ENCODE measurements at places on chromosomes 7 and 10.

GRCh38 chr10:28569506-28570159, 36.7 kb downstream of the WAC start:
- no peak for DNase-seq

GRCh38 chr10:61016007-61016406, 72.0 kb upstream of the RHOBTB1 start:
- no peak for DNase-seq

DNA sequence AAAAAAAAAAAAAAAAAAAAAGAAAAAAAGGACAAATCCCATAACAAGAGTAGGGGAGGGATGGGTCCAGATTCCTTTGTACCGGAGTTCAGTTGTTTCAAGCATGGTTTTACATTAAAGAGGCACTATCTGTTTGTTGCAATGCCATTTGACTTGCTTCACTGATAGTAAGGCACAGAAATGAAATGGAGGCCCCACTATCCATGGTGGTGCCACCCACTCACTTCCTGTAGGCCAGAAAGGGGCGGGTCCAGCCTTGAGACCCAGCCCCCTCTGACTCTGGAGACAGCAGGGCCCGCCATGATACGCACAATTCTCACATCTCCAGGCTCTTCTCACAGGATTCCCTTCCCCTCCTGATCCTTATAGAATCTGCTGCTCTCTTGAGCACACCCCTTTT, 100.0 kb downstream of the CLEC2L start:
- no peak for DNase-seq

DNA sequence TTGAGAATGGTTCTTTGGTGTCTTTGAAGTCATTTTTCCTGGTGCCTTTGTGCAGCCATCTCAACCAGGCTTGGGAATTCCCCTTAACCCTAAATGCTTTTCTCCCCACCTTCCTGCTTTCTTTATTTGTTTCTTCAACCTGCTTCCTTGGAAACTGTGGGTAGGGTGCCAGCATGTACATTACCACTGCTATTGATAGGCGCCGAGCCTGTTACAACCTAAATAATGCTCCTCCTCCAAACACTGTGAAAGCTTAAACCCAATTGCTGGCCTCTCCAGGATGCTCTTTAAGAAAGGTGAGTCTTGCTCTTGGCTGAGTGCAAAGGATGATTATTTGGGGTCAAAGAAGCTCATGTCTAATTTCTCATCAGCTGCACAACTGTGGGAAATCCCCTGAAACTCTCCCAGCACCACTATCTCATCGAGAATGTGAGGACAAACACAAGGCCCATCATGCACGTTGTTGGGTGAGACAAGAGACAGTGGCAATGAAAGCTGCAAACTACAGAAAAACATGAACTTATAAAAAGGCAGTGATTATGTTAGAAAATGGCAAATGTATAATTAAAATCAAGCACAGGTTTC, 285.5 kb upstream of the IGFBP3 start:
- DNase-seq, result no peak

DNA sequence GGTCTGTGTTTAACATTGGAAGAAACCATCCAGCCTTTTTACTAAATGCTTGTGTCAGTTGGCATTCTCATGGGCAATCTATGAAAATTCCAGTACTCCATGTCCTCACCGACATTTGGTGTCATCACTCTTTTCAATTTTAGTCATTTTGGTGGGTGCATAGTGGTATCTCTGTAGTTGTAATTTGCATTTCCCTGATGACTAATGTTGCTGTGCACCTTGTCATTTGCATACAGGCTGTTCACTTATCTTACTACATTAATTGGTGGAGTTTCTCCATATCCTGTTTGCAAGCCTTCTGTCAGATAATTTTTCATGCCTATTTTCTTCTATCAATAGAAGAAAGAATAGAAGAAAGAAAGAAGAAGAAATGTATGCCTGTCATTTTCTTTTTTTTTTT, 73.7 kb downstream of the PLPP4 start:
- no peak for DNase-seq

GRCh38 chr7:27933671-27934565, 194.0 kb downstream of the TAX1BP1 start:
- DNase-seq, result no peak

- no peak for DNase-seq
Observed at GRCh38 chr10:42866115-42866995, 83.8 kb downstream of the BMS1 start.

DNA sequence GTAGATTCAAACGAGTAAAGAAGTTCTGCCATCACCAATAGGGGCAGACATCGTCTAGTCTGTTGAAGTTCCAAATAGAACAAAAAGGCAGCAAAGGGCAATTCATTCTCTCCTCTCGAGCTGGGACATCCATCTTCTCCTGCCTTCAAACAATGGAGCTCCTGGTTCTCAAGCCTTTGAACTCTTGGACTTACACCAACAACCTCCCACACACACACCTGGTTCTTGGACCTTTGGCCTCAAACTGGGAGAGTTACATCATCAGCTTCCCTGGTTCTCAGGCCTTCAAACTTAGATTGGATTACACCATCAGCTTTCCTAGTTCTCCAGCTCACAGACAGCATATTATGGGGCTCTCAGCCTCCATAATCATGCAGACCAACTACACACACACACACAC, 9.8 kb upstream of the GIMAP5 start:
- no peak for DNase-seq

DNA sequence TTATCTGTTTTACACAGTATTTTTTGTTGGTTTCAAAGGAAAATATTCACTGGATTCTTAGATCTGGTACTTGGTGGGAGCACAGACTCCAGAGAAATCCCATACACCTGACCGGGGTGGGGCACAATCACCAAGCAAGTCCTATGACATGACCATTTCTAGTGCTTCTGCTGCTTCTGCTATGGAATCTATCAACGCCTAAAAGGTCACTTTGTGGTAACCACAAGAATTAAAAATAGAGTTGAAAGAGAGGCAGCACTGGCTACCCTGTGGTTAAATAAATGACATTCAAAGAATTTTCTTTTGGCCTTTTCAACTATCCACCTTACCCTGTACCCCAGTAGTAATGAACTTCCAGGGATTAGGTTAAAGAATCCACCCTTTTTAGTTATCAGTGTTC, 329.9 kb upstream of the VWC2 start:
- no peak for DNase-seq

DNA sequence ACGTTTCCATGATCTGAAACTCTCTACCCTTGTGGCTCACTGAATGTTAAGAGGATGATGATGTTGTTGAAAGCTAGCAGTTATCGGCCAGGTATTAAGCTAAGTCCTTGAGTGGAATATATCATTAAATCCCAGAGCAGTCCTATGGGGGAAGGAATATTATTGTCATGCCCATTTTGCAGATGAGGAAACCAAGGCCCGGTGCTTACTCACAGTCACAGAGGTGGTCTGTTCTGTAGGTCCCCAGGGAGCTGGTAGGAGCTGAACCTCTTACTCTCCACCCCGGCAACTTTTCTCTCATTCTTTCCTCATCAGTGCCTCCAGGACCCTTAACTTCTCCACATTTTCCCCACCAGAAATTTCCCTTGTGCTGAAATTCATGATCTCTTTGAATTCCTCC, 62.6 kb downstream of the ARMC3 start:
- DNase-seq, result no peak

GRCh38 chr10:60290558-60290957, 99.1 kb downstream of the ANK3 start:
- DNase-seq, result no peak

DNA sequence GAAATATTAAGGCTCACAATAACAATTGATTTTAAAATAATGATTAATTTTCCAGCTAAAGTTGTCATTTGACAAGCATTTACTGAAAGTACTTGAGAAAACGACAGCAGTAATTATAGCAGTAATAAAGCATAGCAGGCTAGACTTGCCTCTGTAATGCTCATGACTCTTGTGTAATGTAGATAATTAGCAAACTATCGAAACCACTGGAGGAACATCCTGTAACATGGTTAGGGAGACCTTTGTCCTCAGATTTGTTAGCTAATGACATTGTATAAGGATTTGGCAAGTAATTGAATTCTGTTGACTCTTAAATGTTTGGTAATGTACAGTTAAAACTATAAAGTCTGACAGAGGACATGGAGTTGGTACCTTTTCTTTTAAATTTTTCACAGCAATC, 24.8 kb downstream of the ARL4A start:
- no peak for DNase-seq

DNA sequence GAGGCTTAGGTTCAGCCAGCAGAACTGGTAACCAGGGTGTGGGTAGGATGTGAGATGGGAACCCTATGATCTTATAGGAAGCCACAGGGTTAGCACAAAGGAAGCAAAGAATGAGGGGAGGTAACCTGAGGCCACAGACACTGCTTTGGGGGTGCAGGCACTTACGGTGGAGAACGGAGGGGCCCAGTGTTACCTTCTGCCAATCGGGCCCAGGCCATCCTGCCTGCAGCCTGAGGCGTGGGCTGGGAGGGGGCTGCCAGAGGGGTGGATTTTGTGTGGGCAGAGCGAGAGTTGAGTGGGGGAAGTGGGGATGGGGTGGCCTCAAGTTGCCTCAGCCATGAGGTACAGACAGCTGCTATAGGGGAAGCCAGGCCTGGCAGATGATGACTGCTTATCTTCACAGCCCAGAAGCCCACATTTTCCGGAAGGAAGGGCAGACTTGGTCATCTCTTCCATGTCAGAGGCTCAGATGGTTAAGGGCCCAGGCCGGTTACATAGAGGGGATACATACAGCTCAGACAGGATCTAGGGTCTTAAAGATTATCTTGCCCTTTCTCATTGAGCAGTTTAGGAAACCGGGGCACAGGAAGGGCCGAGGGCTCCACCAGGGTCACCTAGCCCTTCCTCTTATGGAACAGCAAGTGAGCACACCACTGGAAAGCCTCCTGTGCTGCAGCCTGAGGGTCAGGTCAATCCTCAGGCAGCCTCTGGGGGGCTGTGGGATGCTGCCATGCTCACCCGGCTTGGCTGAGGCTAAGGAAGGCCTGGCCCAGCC, 24.4 kb upstream of the VSIR start:
- no peak for DNase-seq

GRCh38 chr10:12777840-12778585, 223.5 kb downstream of the CCDC3 start:
- DNase-seq, result no peak

GRCh38 chr7:144641389-144642044, 194.3 kb downstream of the TPK1 start:
- DNase-seq, result no peak

DNA sequence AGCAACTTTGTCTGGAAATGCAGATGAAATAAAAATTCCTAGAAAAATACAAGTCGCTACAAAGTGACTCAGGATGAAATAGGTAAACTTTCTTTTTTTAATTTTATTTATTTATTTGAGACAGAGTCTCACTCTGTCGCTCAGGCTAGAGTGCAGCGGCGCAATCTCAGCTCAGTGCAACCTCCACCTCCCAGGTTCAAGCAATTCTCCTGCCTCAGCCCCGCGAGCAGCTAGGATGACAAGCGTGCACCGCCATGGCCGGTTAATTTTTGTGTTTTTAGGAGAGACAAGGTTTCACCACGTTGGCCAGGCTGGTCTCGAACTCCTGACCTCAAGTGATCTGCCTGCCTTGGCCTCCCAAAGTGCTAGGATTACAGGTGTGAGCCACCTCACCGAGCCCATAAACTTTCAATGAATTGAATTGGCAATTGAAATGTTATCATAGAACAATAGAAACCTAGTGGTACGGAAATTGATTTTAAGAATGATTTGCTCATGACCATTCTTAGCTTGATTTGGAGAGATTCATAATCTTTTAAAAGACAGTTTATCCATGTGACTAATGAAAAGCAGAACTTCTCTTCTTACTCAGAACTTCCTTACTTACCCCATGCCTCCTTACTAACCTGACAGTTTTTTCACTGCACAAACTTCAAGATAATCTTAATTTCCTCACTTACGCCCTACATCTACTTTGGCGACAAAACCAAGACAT, 161.7 kb downstream of the FAM107B start:
- no peak for DNase-seq

DNA sequence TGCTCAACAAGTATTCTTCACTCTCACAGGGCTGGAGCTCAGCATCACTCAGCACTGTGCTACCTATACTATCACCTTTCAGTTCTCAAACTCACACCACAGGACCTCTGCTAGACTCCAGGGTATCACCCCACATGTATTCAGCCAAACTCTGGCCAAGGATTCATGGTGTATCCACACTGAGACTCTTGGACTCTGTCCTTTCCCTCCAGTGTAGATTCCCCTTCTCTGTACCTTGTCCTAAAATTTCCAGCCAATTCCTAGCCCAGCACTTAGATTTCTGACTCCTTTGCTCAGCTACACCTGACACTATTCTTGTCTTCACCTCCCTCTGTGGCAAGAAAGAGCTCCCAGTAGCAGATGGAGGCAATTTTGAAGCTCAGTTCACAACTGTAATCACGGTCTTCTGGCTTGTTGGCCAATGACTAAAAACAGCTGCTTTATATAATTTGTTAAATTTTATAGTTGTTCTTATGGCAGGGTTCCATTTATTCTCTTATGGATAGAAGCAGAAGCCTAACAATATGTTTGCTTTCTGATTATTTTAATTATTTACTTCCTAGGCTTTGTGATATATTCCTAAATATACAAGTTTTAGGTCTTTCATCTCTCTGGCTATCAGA, 258.8 kb downstream of the THSD7A start:
- no peak for DNase-seq

GRCh38 chr7:102122026-102122425, 164.6 kb upstream of the SH2B2 start:
- DNase-seq, result no peak

DNA sequence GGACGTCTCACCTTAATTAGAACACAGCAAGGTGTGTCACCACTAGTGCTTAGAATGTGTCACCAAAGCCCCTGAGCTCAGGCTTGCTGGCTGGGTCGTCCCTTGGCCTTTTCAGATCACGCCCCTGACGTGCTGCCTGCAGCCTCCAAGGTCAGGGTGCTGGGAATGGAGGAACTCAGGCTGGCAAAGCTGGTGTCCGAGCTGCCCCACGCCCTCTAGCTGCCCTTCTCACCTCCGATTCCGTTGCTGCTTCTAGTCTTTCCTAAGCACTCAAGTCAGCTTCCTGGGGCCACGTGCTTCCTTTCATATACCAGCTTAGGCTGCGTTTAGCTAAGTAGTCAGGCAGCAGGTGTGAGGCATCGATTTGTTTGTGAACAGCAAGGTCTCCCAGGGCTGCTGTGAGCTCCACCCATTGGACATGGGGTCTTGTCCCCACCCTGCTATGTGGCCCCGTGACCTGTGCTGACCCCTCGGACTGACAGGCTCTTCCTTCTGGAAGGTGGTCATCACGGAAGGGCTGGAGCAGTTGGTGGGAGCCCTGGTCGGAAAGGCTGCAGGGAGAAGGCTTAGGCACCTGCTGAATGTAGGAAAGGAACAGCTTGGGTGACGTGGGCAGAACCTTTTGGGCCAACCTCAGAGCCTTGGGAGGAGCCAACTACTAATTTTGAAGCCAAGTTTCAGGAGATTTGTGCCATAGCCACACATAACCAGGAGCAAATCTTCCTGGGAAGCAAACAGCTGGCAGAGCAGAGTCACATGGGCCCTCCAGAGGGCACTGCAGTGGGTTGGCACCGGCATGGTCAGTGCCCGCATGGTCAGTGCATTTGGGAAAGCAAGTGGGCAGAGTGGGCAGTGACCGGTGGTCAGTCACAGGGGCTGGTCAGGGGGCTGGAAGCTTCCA, 28.8 kb downstream of the VIPR2 start:
- DNase-seq, result no peak
